ENCODE measurements at places on chromosomes 12 and 14. TPM values are rescaled to one million over a fixed set of nuclear protein-coding genes. Genes with fewer than 3 reads are reported as not detected.

RNFT2 gene
- 18.6 TPM for total RNA-seq

DNA sequence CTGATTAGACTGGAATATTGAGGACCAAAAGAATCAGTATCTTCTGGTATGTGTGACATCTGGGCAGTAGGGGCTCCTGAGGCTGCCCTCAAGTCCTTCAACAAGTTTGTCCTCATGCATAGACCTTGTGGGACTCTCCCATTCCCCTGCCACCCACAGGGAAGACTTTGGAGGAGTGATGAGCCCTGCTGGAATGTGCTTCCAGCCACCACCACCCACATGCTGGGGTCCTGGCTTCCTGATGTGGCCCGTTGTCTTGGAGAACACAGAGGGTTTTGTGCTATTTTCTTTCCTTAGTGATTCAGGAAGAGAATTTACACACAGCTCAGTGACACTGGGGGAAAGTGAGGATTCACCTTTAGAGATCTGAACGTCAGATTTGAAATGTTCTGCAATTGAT lies 29.2 kb upstream of the SEL1L start:
- peaks cover 24% of the 10 kb centered on the region for H3K27me3 ChIP-seq
- no peak overlapping the region for H3K4me3 ChIP-seq
- no peaks in the 10 kb centered on the region for H3K4me1 ChIP-seq
- no peak for DNase-seq
- H3K36me3 ChIP-seq: no peaks in the 10 kb centered on the region
- no peak overlapping the region for H3K27ac ChIP-seq

DNA sequence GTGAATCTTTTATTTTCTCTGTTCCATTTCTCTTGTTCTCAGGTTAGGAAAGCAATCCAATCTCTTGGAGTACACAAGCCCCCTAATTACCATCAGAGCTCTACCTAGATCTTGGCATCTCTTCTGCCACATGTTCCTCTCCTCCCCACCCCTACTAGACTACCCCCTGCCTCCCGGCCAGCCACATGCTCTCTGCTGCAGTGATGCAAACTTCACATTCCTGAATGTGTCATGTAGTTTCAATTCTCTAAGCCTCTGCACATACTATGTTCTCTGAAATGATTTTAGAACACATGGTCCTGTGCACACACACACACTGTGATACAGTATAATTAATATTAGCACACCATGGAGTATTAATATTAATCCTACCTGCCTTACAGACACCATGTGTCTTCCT lies 104.6 kb downstream of the EFCAB11 start:
- no peak for DNase-seq
- no peak overlapping the region for H3K27ac ChIP-seq

DNA sequence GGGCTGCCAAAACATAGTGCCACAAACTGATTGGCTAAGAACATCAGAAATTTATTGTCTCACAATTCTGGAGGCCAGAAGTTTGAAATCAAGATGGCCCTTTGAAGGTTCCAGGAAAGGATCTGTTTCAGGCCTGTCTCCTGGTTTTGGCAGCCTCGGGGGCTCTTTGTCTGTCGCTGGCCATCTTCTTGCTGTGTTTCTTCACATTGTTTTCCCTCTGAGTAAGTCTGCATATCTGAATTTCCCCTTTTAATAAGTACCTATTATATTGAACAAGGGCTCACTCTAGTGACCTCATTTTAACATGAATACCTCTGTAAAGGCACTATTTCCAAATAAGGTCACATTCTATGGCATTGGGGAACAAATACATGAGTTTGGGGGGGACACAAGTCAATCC lies 467.1 kb upstream of the MGAT4C start:
- no peaks in the 10 kb centered on the region for H3K27me3 ChIP-seq
- H3K27ac ChIP-seq: no peak overlapping the region
- H3K4me1 ChIP-seq: no peaks in the 10 kb centered on the region
- H3K4me3 ChIP-seq: no peak overlapping the region
- no peak for DNase-seq

ZNF891 gene
- total RNA-seq: 2.4 TPM

DNA sequence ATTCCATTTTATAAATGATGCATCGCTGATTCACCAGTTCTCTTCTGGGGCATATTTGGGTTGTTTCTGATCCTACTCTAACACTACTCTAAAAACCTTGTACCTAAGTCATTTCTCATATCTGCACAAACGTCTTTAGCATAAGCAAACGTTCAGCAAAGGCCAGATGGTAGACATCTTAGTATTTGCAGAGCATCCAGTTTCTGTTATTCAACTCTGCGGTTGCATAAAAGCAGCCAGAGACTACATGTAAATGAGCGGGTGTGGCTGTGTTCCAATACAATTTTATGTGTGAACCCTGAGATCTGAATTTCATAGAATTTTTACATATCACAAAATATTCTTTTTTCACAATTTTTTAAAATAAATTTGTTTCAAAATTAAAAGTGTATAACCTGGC lies 22.8 kb upstream of the MMP17 start:
- no peaks in the 10 kb centered on the region for H3K36me3 ChIP-seq
- no peaks in the 10 kb centered on the region for H3K27me3 ChIP-seq
- peaks cover 9% of the 10 kb centered on the region for H3K4me1 ChIP-seq
- DNase-seq: no peak
- H3K27ac ChIP-seq: no peak overlapping the region

DNA sequence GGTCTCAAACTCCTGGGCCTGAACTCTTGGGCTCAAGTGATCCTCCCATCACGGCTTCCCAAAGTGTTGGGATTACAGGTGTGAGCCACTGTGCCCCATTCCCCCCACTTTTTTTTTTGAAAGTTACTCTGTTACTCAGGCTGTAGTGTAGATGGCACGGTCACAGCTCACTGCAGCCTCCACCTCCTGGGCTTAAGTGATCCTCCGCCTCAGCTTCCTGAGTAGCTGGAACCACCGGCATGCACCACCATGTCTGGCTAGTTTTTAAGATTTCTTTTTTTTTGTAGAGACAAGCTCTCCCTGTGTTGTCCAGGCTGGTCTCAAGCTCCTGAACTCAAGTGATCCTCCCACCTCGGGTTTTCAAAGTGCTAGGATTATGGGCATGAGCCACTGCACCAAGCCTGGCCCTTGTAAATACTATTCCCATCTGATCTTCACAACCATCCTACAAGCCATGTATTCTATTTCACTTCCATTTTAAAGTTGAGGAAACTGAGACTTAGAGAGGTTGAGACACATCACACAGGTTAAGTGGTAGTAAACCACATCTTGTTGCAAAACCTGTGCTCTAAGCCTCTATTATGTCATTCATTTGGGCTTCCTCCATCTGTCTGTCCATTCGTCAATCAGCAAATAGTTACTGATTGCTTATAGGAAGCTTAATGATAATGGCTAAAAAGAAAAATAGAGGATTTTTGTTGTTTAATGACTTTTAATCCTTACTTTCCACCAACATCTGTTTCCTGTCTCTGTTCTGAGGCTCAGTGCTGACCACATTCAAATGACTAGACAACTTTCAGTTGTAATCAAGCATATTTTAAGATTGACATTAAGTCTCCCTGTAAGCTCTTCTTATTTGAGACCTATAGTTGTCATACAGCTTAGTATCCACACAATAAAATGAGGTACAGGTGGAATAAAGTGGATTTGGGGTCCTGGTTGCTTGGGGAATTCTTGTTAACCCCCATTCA lies 9.2 kb downstream of the ASCL4 start:
- peaks cover 85% of the 10 kb centered on the region for H3K27me3 ChIP-seq
- no peak overlapping the region for H3K4me3 ChIP-seq
- H3K27ac ChIP-seq: no peak overlapping the region
- no peaks in the 10 kb centered on the region for H3K4me1 ChIP-seq
- H3K36me3 ChIP-seq: no peaks in the 10 kb centered on the region

- DNase-seq: no peak
- no peak overlapping the region for H3K4me3 ChIP-seq
- no peaks in the 10 kb centered on the region for H3K36me3 ChIP-seq
- no peak overlapping the region for H3K27ac ChIP-seq
- no peaks in the 10 kb centered on the region for H3K4me1 ChIP-seq
These were observed 984.0 kb downstream of the GALC start for GRCh38 chr14:87008965-87009364.

DNA sequence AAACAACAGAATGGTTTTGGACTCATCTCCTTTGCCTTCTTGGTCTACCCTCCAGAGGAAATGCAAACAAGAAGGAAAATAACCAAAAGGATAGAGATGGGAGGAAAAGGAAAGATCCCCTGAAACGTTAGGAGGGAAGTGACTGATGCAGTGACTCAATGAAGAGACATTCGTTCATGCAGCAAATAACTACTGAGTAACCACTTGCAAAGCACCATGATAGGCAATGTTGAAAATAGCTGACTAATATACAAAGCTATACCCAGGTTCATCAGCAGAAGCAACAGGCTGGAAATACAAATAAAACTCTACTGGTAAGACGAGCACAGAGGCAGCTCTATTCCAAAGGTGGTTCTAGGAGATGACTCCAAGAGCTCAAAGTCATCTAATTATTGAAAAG lies 41.8 kb downstream of the R3HDM2 start:
- H3K27ac ChIP-seq: peak overlapping the region; percentile 53
- H3K4me3 ChIP-seq: no peak overlapping the region
- peaks cover 4% of the 10 kb centered on the region for H3K36me3 ChIP-seq

GRCh38 chr12:125683748-125684381 lies 618.6 kb downstream of the AACS start:
- H3K27ac ChIP-seq: no peak overlapping the region
- peaks cover 7% of the 10 kb centered on the region for H3K27me3 ChIP-seq
- no peak overlapping the region for H3K4me3 ChIP-seq
- H3K36me3 ChIP-seq: no peaks in the 10 kb centered on the region
- H3K4me1 ChIP-seq: no peaks in the 10 kb centered on the region

DNA sequence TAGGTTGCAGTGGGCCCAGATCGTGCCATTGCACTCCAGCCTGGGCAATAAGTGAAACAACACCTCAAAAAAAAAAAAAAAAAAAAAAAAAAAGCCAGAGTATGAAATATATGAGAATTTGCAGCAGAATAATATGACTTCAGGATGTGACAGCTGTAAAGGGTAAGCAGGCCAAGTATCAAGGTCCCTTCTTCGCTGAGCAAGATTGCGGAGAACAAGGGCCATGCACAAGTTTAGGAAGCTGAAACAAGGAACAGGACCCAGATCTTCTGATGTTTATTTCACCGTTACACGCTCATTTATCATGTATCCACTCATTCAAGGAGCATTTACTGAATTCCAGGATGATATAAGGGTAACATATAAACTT lies 659 bp upstream of the FOXJ2 start:
- no peaks in the 10 kb centered on the region for H3K27me3 ChIP-seq
- peaks cover 7% of the 10 kb centered on the region for H3K36me3 ChIP-seq
- DNase-seq: no peak
- H3K4me3 ChIP-seq: peak overlapping the region; percentile 84
- no peak overlapping the region for H3K27ac ChIP-seq

- H3K4me3 ChIP-seq: no peak overlapping the region
- no peak overlapping the region for H3K27ac ChIP-seq
- DNase-seq: no peak
- no peaks in the 10 kb centered on the region for H3K4me1 ChIP-seq
- no peaks in the 10 kb centered on the region for H3K36me3 ChIP-seq
- no peaks in the 10 kb centered on the region for H3K27me3 ChIP-seq
These were observed 170.9 kb upstream of the BMP4 start for GRCh38 chr14:54127526-54127925.

MMP17 gene
- 3.3 TPM for total RNA-seq

KRT75 gene
- not detected for total RNA-seq

GRCh38 chr12:65728455-65728847 lies 95.8 kb upstream of the HMGA2 start:
- no peak overlapping the region for H3K4me3 ChIP-seq
- H3K27me3 ChIP-seq: no peaks in the 10 kb centered on the region
- no peak overlapping the region for H3K27ac ChIP-seq
- no peaks in the 10 kb centered on the region for H3K36me3 ChIP-seq
- no peaks in the 10 kb centered on the region for H3K4me1 ChIP-seq

POTEG gene
- total RNA-seq: not detected

DNA sequence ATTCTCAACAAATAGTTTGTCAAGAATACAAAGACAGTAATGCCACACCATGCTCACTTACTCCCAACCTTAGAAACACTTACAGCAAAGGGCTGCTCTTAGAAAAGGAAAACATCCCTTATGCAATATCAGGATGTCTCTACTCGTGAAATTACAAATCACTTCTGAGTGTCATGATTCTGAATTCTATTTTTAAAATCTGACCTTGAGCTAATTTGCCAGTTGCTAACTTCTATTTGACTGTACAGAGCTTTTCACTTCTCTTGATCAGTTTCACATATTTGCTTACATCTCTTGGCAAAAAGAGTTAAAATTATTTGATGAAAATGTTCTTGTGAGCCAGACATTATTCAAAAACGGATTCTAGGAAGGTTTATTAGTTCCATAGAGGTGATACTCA lies 136.7 kb upstream of the SLC35F4 start:
- no peak overlapping the region for H3K4me3 ChIP-seq
- no peak for DNase-seq
- H3K36me3 ChIP-seq: no peaks in the 10 kb centered on the region

NPAS3 gene
- total RNA-seq: not detected

DNA sequence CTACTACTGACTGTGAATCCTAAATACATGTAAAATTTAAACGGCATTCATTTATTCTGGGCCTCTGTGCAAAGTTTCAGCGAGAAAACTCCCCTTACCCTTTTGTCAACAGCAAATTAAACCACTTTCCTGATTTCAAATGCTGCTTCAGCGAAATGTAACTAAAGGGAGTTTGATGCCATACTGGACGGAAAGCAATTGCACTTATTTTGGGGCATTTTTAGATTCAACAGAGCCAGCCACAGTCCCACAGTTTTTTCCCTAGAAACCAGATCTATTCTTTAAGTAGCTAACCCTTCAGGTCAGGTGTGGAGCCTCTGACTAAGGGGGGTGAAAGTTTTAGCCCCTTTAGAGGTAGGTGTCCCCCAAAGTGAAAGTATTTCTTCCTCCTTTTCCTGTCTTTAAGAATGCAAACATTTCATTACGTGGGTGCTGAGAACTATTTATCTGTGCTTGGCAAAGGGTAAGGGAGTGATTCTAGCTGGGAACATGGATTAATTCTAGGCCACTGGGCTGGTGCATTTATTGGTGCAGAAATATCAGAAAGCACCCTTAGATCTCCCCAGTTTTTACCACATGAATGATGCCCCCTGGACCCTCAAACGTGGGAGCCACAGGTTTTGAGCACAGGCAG lies 72.7 kb downstream of the SPTB start:
- peaks cover 45% of the 10 kb centered on the region for H3K4me1 ChIP-seq
- no peaks in the 10 kb centered on the region for H3K36me3 ChIP-seq
- H3K4me3 ChIP-seq: peak overlapping the region; percentile 15
- no peak for DNase-seq

All from PC-9 (cell line).